ENCODE measurements at places on chromosomes 7 and 10. TPM values are rescaled to one million over a fixed set of nuclear protein-coding genes. Genes with fewer than 3 reads are reported as not detected.

The OR6B1 gene
- total RNA-seq, result not detected

The HMX3 gene
- total RNA-seq, result not detected

The WNT8B gene
- total RNA-seq, result not detected

The PRTFDC1 gene
- 4.7 TPM for total RNA-seq

The PKD2L1 gene
- total RNA-seq, result not detected

The COBL gene
- 17.0 TPM for total RNA-seq

DNA sequence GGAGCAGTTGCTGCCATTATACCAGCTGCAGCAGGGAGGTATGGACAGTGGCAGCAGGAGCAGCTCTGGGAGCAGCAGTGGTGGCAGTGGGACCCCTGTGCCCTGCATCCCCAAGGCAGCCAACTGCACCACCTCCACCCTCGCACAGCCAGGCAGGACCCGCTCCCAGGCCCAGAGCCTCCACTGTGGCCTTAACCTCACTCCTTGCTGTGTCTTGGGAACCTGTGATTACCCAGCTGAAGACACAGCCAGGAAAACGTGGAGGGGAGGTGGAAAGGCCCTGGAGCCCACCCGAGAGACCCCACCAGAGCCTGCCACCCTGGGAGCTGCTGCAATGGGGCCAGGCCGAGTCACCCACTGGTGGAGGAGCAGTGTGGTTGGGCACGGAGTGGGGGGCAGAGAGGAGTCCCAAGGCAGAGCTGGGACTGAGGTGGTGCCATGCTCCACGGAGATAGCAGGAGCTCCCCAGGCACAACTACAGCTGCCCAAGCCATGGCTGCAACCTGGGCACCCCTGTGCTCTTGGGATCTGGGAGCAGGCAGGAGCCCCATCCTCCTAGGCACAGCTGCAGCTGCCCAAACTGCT, 20.4 kb downstream of the LRRC72 start:
- DNase-seq, result no peak

- DNase-seq, result no peak
Measured at GRCh38 chr10:30466445-30466844, 32.5 kb downstream of the MAP3K8 start.

DNA sequence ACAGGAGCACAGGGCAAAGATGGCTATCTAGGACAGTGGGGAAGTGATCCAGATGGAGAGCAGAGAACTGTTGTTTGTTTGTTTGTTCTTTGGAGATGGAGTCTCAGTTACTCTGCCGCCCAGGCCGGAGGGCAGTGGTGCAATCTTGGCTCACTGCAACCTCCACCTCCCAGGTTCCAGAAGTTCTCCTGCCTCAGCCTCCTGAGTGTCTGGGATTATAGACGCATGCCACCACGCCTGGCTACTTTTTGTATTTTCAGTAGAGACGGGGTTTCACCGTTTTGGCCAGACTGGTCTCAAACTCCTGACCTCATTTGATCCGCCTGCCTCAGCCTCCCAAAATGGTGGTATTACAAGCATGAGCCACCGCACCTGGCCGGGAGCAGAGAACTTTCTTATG, 20.9 kb downstream of the METTL2B start:
- no peak for DNase-seq

- DNase-seq, result no peak
Measured at GRCh38 chr7:75652788-75653187, 86.0 kb downstream of the HIP1 start.

- no peak for DNase-seq
Measured at GRCh38 chr7:6579446-6579845, 2.2 kb downstream of the ZDHHC4 start.

GRCh38 chr7:4602905-4603842, 78.9 kb upstream of the FOXK1 start:
- DNase-seq, result peak; percentile 33

DNA sequence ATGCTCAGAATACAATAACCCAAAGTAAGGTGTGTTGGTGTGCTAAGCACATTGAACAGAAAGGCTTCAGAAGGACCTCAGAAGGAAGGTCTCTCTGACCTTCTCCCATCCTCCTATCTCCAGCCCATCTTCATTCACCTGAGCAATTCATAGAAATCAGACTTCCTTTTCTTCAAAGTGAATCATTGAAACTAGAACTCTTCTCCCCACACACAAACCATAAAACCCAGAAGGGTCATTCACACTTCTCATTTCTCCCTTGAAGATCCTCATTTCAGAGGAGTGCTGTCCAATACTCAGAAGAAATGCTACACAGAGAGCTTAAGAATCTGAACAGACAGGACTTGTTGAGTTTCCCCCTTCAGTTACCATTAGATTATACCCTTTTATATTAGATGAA, 89.5 kb downstream of the VWDE start:
- no peak for DNase-seq

- DNase-seq, result no peak
Measured at GRCh38 chr10:30701451-30702173, 72.1 kb upstream of the LYZL2 start.

GRCh38 chr10:81136261-81136660, 598.6 kb downstream of the SH2D4B start:
- DNase-seq, result no peak

DNA sequence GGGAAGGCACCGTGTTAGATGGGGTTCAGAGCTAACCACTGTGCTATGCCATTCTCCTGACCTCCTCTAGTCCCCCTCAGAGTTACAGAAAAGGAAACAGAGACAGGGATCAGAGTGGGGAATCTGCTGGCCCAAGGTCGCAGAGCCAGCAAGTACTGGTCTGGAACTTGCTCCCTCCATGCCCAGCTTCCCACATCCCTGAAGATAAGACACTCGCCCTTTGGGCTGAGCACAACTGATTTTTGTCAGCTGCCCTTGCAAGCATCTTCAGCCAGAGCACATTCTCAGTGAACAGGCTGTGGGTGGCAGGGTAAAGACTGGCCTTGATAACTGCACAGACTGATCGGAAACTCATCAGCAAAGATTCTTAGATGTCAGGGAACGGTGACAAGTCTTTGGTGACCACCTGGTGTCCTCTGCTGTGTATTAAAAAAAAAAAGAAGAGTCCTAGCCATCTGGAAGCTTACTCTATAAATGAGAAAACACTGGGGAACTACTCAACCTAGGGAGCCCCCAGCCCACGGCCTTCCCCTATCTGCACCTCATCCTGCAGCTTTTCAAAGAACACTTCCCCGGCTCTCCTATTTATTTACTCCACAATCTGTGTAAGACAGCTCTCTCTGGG, 1.3 kb upstream of the SORBS1 start:
- no peak for DNase-seq

DNA sequence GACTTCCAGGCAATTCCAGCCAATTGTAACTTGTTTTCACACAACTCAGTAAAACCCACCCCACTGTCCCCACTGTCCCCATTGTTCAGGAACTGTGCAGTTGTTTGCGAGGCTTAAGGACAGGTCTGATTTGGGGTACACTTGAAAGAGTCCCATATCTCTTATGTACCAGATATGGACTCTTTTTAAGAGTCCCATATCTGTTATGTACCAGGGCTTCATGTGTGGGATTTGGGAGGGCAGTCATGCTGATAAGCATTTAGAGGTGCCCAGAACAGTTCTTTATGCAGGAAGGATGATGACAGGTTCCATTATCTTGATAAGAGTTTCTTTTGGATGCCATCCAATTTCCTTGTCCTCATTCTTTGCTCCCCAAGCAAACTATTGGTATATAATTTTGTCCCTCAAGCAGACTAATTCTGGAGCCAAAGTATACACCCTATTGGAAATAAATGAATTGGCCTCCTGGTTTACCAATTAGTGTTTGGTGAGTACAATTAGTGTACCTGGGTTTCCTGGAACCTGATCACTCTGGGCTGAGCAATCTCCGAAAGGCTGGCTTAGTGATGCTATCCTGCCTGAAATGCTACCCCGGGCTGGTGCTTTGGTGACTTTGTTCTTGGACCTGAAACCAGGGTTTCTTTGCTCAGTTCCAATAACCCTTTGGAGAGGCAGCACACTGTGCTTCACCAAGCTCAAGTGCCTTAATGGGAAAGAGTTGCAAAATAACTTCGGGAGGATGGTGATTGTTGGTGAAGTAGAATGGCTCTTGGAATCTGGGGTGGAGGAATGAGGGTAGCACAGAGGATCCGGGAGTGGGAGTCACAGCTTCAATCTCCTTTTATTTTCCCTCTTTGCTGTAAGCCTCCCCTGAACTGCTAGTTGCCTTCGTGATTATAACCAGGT, 6.2 kb upstream of the DMBT1 start:
- no peak for DNase-seq
